ENCODE measurements at places on chromosomes 1 and 21. TPM values are rescaled to one million over a fixed set of nuclear protein-coding genes. Genes with fewer than 3 reads are reported as not detected.

GRCh38 chr1:21335088-21335691 lies 44.9 kb upstream of the ECE1 start:
- DNase-seq, result no peak

GRCh38 chr21:35026153-35026500 lies 23.0 kb downstream of the RUNX1 start:
- no peak for DNase-seq

DNA sequence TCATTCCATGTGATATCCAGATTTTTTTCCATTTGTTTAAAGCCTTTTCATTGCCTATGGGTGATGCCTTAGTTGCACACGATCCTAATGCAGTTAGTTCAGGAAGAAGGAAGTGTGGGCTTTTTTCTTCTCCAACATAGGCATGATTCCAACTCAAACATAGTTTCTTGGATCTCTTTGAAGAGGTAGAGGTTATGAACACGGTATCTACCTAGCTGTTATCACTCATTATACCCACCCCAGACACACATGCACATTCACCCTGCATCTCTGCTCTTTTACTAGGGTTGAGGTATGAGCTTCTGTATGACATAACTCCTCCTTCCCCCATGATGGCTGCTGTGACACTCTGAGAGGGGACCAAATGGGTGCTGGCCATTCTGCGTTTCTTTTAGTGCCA lies 122.1 kb upstream of the ZNF648 start:
- no peak for DNase-seq

GRCh38 chr1:172447641-172448040 lies 3.8 kb upstream of the PIGC start:
- DNase-seq, result no peak

GRCh38 chr1:6517435-6517851 lies 26.0 kb upstream of the PLEKHG5 start:
- no peak for DNase-seq

DNA sequence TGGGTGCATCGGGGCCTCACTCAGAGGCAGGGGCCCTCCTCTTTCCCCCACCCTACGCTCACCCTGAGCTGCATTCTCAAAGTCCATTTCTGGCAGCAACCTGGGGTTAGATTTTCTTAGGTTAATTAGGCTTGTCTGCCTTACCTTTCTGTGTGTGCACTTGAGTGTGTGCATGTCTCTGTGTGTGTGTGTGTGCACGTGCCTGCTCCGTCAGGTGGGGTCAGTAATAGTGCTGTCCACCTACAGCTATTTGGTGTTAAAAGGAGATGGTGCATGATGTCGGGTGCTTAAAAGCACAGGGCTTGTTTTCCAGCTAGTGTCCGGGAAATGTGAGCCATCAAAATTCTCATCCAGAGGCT lies 257.9 kb downstream of the CAMTA1 start:
- DNase-seq, result no peak

Gene APOBEC4
- not detected for total RNA-seq

Gene LENEP
- 1.3 TPM for total RNA-seq

Gene LY9
- not detected for total RNA-seq
